ENCODE measurements at places on chromosomes 2 and 18.

GRCh38 chr18:36829362-36830157, 633 bp downstream of the KIAA1328 start:
- DNase-seq: no peak

DNA sequence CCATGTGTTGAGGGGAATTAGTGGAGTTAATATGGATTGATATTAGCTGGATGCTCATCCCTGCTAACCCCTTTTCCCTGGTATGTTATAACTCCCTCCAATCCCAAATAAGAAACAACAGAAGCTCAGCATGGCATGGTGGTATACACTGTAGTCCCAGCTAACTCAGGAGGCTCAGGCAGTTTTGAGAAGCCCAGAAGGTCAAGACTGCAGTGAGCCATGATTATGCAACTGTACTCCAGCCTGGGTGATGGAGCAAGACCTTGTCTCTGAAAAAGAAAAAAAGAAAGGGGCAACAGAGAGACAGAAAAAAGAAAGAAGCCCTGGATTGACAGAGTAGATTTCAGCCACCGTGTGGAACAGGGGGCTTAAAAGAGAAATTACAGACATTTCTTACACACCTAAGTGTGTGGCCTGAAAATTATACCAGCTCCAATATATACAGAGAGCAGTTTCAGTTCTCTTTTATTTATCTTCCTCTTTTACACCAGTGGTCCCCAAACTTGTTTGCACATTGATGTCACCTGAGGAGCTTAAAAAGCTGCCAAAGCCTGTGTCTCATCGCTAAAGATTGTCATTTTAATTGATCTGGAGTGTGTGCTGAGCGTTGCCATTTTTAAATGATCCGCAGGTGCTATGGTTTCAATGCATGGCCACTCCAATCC, 203.6 kb downstream of the UBE2E3 start:
- DNase-seq: no peak

- no peak for DNase-seq
Measured at GRCh38 chr2:39215545-39215944, 28.2 kb downstream of the CDKL4 start.

- DNase-seq: no peak
Measured at GRCh38 chr2:203469546-203469945, 65.6 kb downstream of the RAPH1 start.

DNA sequence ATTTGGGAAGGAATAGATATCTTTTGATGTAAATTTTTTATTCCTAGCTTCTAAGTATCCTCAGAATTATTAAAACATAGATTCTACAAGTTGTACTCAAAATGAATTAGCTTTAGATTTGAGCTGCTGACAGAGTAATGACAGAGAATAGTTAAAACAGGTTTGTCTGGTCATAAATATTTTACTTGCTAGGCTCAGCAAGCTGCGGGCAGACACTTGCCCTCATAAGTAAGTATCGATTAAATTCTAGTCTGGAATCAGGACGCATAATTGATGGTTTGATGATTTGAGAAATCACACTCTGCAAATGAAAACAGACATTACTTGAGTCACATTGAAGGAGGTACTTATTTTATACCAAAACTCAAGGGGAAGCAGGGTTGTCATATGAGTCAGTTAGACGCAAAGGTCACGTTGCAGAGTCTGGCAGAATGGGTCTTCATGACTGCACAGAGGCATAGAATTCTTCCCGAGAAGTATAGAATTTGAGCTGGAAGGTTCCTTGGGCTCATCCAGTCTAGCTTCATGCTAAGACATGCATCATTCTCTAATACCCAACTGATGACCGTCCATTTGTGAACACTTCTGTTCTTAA, 27.5 kb downstream of the ARL4C start:
- DNase-seq: no peak

DNA sequence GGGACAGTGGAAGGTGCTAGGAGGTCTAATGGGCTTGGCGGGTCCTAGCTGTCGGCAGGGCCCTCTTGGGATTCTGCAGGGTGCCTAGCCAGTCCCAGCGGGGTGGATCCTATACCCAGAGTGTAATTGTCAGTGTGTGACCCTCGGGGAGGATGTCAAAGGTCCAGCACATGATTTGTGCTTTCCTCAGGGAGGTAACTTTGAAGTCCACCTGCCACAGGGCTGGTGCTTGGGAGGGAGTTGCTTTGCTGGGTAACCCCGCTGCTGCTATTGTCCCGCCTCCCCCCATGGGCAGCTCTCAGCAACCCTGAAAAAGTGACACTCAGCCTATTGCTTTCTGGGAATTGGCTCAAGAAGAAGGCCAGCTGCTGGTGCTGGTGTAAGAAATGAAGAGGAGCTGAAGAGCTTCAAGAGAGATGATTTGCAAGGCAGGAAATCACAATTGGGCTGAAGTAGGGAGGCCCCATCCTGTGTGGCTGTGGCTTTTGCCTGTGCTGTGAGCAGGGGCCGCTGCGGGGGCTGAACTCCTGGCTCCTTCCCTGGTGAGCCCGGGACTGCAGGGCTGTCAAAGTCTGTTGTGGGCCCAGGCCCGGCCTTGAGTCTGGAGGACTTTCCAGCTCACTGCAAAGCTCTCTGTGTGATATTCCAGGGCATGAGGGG, 36.4 kb downstream of the EMILIN2 start:
- peak; percentile 23 for DNase-seq

DNA sequence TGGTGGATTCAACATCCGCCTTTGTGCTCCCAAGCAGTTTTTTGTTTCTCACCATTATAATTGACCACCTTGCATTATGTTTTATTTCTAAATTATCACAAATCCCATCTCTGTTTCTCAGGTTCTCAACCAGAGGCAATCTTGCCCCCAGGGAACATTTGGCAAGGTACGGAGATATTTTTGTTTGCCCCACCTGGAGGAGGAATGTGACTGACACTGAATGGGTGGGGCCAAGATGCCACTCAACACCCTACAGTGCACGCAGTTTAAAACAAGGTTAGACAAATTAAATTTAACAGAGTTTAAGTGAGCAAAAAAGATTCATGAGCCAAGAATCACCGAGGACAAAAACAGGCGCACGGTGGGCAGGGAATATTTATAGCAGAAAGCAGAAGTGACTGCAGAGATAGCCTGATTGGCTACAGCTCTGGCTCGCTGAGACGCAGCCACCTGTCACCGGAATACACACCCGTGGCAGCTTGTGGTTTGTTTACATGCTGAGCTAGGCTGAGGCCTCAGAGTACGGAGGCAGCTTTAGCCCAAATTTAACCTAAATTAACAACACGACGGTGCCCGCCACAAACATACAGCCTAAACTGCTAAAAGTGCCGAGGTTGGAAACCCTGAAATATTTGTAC, 150.0 kb upstream of the ALKAL2 start:
- DNase-seq: no peak

GRCh38 chr2:30026091-30027055, 105.0 kb upstream of the ALK start:
- DNase-seq: no peak

- DNase-seq: no peak
Measured at GRCh38 chr2:169091256-169091655, 21.9 kb downstream of the DHRS9 start.

DNA sequence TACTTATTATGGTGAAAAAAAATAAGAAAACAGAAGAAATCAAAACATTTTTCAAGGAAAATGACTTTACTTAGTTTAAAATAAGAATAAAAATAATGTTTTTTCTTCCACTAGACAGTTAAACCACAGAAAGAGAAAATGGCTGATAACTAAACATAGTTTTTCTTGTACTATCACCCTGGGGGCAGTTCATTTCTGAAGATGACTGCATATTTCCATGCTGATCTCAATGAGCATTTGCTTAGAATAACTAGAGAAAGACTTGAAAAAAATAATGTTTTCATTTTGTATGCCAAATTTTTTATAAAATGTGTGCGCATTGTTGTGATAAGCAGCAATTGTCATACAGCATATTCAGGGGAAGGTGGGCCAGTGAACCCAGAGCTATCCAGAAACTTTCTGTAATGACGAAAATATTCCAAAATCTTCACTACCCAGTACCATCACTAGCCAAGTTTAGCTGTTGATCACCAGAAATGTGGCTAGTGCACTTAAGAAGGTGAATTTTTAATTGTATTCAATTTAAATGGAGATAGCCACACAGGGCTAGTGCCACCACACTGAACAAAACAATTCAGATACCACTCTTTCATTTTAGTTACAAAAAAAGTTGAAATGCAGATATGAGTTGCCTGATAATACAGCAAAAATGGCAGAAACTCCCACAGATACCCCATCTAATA, 513.4 kb upstream of the NETO1 start:
- DNase-seq: no peak

DNA sequence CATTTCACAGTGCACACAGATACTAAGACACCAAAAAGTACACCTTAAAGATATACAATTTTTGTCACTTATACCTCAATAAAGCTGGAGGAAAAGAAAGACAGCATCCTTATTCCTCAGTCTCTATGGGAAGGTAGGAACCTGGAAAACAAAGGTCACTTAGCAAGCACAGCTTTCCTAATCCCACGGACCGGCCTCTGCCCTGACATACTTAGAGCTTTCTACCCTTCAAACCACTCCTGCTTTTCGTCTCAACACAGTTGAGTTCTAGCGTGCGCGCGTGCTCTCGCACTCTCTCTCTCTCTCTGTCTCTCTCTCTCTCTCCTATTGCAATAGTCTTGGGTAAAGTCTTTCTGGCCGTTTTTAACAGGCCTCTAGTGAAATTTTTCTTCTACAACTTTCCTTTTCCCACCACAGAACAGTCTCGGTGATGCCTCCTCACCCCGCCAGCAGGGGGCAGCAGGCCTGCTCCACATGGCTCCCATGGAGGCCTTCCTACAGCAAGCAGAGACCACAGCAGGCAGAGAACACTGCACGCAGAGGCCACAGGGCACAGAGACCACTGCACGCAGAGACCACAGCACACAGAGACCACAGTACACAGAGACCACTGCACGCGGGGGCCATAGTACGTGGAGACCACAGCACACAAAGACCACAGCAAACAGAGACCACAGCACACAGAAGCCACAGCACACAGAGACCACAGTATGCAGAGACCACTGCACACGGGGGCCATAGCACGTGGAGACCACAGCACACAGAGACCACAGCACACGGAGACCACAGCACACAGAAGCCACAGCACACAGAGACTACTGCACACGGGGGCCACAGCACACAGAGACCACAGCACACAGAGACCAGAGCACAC, 106.9 kb downstream of the FBXO15 start:
- DNase-seq: peak; percentile 49

GRCh38 chr2:36458106-36458505, 102.5 kb downstream of the CRIM1 start:
- DNase-seq: no peak
